ENCODE measurements at places on chromosomes 6 and 20.

DNA sequence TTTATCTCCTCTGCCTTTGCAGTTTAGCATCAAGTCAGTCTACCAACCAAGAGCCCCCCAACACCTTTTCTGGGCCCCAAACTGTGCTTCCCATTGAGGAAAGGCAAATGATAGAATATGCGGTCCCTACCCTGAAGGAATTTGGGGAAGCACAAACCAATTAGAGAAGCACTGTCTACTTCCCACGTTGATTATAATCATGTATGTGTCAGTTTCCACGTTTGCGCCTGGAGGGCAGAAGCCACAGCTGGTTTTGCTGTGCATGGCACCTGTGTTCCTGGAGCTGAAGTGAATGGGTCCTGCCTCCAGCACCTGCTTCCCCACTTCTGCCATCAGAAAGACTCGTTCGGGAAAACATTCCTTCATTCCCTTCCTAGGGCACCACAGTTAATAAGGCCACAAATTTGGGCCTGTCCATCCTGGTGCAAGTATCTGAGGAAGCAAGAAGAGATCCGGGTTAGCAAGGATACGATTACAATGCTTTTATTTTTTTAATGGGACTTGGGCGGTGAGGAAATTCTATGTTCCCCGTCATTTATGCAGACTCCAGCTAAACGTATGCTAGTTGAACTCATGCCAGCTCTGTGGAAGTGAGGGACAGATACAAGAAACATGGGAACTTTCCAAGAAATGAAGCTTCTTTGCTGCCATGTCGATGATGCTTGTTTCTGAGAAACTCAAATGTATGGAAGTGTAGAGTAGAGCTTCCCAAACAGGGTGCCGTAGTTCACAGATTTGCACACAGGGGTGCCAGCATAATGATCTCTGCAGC, 333.5 kb downstream of the NRN1 start:
- DNase-seq: no peak

GRCh38 chr6:14177413-14178082, 60.0 kb downstream of the CD83 start:
- no peak for DNase-seq

- DNase-seq: no peak
Observed at GRCh38 chr6:163825033-163825432, 410.5 kb downstream of the QKI start.

DNA sequence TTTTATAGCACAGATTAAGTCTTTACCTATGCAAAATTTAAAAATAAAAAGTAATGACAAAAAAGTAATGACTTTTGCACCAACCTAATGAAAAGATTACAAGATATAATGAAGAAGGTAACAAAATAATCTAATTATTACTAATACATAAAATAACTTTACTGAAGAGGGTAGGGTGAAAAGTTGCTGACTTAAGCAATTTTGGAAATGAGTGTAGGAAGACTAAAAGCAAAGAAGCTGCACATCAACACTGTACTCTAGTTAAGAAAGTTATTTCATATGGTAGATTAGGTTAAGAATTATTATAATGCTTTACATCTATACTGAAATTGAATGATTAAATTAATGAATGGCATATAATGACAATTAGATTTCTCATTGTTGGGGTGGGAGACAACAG, 76.8 kb downstream of the MANEA start:
- no peak for DNase-seq

DNA sequence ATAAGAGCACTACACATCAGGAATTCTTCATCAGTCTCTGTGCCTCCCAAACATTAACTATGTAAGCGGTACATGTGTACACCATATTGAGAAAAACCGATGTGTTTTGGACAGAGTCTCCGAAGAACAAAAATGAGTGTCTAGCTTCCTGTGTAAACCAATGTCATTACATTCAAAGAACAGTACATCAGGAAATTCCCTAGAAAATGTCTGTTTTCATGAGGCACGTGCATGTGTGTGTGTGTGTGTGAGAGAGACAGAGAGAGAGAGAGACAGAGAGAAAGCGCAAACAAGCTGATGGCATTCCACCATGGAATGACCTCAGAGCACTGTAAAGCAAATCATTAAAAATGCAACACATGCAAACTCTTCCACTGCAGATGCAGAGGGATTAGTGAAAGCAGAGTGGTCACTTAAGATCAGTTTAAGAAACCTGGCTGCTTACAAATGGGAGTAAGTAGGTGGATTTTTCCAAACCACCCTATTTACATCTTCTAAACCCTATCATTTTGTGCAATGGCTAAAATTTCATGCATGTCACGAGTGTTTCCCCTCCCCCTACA, 133.9 kb downstream of the HIVEP2 start:
- peak; percentile 18 for DNase-seq

DNA sequence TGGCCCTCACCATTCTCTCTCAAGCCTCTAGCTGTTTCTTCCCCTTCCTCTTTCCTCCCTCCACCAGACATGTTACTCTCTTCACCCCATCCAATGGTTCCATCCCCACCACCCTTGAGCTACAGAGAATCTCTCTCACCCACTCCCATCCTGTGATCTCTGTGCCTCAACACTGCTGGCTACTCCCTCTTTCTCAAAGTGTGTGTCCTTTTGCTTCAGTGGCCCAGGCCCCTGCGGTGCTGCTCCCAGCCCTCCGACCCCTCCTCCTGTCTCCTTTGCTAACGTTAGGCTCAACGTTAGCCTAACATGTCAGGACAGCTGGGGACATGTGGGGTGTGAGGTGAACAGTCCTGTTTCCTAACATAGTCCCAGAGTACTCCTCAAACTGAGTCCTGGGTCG, 5.9 kb downstream of the NELFE start:
- no peak for DNase-seq

DNA sequence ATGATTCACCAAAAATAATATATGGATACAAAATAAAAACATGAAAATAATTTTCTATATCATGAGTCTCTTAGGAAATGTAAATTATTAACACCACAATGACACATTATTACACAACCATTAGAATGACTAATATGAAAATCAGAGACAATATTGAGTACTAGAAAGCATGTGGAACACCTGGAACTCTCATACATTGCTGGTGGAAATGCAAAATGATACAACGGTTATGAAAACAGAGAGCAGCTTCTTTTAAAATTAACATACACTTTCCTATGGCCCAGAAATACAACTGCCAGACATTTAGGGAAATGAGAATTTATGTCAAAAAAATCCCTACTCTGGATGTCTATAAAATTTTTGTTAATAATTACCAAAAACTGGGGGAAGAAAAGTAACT, 853.3 kb upstream of the MAN1A1 start:
- no peak for DNase-seq

DNA sequence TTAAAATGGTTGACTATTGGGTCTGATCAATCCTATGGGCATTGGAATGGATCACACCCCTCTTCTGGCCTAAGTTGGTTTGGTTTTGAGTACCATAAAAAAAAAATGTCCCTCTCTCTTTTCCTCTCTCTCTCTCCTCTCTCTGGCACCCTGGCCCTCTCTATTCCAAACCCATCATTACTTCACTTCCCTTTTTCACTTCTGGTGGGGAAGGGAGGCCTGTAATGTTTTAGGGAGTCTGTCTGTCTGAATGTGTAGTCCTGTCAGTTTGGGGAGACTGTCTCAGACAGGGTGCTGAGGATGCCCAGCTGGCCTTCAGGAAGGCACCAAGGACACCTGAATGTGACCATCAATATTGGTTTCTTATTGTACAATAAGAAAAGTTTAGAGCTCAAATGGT, 165.8 kb downstream of the CD24 start:
- DNase-seq: no peak

- DNase-seq: no peak
Observed at GRCh38 chr6:10404799-10405512, 9.9 kb downstream of the TFAP2A start.

DNA sequence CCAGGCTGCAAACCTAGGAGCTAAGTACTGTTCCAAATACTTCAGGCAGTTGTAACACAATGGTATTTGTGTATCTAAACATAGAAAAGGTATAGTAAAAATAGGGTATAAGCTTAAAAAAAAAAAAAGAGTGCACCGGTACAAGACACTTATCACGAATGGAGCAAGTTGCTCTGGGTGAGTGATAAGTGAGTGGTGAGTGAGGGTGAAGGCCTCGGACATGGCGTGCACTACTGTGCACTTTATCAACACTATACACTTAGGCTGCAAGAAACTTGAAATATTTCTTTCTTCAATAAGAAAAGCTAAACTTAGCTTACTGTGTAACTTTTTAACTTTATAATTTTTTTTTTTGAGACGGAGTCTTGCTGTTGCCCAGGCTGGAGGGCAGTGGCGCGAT, 159.5 kb upstream of the PDE10A start:
- DNase-seq: no peak

- peak; percentile 57 for DNase-seq
Observed at GRCh38 chr6:7156643-7157278, 49.0 kb downstream of the RREB1 start.

GRCh38 chr6:14664112-14664601, 546.6 kb downstream of the CD83 start:
- DNase-seq: no peak

GRCh38 chr6:13877051-13877450, 47.7 kb upstream of the RNF182 start:
- DNase-seq: no peak

DNA sequence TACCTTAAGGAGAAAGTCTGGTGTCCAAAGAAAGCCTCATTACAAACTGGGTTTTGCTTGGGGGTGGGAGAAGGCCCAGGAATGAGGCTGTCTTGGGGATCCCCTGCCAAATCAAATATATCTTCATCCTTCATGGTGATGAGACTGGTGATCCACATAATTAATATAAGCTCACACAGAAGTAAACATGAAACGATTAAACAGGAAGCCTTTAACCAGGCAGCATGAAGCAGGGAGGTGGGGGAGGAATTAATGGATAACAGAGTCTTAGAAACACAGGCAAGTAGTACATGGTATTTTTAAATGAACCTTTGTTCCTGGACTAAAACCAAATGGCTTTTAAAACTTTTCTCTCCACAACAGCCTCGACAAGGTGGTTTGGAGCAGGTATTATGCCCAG, 437.5 kb downstream of the TFAP2A start:
- no peak for DNase-seq

- no peak for DNase-seq
Observed at GRCh38 chr6:68059261-68059660, 575.8 kb upstream of the ADGRB3 start.

DNA sequence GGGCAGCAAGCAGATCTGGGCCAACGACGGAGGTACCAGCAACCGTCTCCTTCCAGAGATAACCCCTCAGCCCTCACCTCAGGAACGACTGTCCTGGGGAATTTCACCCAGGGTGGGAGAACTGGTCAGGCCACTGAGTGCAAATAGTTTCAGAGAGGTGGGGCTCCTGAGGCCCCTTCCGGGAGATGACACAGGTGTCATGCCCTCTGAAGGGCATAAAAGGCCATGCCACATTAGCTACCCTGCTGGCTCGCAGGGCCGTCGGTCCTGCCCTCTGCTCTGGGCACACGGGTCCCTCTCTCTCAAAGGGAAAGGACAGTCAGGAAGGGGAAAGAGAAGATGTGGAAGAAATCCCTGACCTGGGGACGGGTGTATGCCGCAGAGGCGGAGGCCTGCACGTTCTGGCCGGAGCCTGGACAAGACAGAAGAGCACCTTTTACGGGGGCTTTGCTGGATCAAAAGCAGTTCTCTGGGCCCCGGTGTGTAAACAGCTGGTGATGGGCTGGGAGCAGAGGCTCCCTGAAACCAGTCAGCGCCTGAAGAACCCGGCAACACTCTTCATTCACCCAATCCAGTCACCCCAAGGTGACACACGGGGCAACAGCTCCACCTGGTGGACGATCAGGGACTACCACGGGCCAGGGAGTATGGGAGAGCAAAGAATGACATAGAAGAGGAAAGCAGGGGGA, 6.4 kb upstream of the TAF8 start:
- peak; percentile 89 for DNase-seq

- no peak for DNase-seq
Observed at GRCh38 chr6:3701631-3702030, 49.9 kb downstream of the PXDC1 start.

- DNase-seq: no peak
Observed at GRCh38 chr20:61941721-61942405, 123.8 kb downstream of the TAF4 start.

DNA sequence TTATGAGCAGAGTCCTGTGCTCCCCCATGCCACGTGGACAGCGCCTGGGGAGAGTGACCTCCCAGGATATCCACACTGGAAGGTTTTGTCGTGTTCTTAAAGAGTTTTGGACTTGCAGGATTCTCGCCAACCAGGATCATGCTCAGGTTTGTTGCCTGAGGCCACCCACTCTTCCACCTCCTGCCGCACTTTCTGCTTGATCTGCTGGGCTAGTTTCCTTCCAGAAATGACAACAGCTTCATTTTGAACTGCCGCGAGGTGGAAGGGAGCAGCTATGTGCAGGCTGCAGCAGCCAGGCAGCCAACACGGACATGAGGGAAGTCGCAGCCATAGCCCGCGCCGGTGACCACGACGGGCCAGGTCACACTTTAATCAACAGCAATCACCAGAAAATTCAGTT, 27.7 kb upstream of the SEC63 start:
- no peak for DNase-seq

DNA sequence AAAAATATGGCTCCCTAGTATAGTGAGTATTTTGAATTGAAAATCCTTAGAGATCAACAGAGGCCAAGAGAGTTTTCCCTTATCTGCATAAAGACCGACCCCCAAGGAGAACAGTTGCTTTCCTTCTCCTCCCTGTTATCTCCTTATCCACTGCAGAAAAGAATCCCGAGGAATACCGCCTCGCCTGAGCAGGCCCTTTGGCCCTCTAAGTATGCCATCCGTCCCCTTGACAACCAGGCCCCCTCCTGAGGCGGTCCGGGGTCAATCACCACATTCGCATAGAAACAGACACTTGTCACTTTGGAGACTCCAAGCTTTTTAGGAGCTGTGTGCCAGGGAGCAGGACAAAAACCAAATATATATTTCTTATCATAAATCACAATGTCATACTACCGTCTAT, 15.9 kb upstream of the GGTLC1 start:
- DNase-seq: no peak

GRCh38 chr6:131450861-131451260, 122.2 kb upstream of the ARG1 start:
- no peak for DNase-seq

DNA sequence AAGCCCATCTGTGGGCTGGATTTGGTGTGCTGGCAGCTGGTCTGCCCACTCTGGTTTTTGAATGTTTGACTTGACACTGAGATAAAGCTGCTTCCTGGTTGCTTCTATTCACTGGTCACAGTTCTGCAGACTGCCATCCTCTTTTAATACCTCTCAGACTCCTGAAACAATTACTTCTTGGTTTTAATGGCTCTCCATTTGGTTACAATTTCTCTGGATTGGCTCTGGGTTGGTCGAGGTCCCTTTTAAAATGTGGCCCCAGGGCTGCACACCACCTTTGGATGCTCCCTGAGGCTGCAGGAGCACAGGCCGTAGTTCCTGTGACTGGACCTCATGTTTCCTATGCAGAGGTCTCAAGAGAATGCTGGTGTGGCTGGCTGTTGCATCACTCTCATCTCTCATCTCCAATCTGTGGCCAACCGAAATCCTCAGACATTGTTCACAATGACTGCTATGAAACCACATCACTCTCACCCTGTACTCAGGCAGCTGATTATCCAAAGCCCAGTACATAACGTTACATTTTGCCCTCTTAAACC, 98.5 kb downstream of the INSM1 start:
- peak; percentile 54 for DNase-seq

GRCh38 chr6:134683783-134684422, 266.0 kb downstream of the ALDH8A1 start:
- no peak for DNase-seq
